Fibroblast of skin of back (primary cell): ENCODE measurements at places on chromosomes 7 and 10.

DNA sequence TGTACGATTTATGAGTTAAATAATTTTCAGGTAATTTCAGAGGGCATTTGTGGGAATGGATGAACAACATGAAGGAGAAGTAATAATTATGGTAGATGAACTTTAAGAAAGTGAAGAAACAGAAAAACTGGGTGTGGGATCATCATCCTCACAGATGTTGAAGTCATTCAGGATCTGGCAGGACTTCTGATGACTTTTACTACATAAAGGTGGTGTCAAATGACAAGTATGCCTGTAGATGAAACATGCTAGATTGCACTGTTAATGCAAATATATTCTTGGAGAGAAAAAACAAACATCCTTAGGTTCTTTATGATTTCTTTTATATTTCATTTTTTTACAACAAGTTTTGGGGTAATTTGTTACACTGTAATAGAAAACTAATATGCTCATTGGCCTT lies 230.2 kb downstream of the PCLO start:
- no peak for DNase-seq

- no peak for DNase-seq
These were observed 202.5 kb downstream of the REEP3 start for GRCh38 chr10:63723741-63724140.

- peak; percentile 29 for DNase-seq
These were observed 20.5 kb upstream of the DNAJB12 start for GRCh38 chr10:72375173-72375572.

GRCh38 chr7:141306081-141306480 lies 232.2 kb downstream of the TMEM178B start:
- DNase-seq = no peak

- no peak for DNase-seq
These were observed 83.7 kb downstream of the MBL2 start for GRCh38 chr10:52688899-52689298.

GRCh38 chr10:23543691-23544380 lies 105.0 kb downstream of the OTUD1 start:
- DNase-seq = no peak

- no peak for DNase-seq
These were observed 38.9 kb downstream of the SH3PXD2A start for GRCh38 chr10:103816431-103816830.

GRCh38 chr7:81410471-81411117 lies 359.3 kb downstream of the HGF start:
- DNase-seq = no peak

DNA sequence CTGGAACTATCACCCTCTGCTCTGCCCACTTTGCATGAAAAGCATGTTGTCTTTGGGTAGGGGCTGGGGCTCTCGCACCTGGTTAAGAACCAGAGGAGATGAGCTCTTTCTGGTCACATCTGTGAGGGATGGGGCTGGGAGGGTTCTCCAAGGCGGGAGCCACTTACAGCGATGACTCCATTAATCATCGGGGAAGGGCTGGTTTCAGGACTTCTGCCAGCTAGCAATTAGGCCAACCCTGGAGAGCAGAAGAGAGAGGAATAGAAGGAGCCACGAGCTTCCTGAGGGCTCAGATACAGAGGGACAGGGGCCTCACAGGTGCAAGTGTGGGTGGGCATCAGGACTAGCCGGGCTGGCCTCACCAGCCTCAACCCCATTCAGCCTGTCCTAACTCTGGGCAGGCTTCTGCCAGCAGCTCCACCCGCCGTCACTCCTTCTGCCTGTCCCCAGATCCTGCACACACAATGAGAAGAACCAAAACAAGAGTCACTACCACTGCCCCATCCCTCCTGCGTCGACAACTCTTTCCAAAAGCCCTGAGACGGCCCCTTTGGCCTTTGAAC lies 8.4 kb downstream of the AQP1 start:
- peak; percentile 75 for DNase-seq

DNA sequence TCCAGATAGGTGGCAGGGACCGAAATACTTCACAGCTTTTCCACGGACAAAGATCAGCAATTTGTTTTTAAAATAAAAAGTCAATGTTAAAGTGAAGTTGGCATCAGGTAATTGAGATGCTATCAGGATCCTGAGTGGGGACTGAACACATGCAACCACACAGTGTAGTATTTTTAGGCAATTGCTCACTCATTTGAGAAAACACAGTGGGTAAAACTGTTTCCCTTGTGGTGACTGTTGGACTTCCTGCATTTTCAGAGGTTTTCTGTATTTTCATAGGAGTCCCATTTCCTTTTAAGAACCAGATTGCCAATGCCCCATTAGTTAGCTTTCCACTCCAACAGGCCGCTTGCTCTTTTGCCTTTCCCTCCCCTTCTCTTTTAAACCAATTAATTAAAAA lies 159.5 kb upstream of the ZNF32 start:
- peak; percentile 74 for DNase-seq

- no peak for DNase-seq
These were observed 90.6 kb downstream of the PIP4K2A start for GRCh38 chr10:22623633-22624253.

GRCh38 chr10:773562-774161 lies 84.2 kb upstream of the DIP2C start:
- DNase-seq = no peak

DNA sequence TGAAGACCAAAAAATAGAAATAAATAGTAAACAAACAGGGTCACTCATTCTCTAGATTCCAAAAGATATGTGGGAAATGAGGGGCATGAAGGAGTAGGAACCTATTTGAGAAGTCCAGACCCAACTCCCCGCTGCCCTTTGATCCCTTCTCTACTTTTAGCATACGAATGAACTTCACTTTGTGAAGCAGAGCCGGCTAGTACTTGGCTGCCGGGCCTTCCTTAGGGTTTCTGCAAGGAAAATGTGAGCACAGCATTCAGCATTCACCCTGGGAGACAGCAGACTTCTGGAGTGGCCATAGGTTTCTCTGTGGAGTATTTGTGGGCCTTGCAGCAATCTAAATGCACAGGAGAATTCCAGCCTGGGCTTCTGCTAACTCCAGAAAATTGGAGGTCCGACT lies 76.3 kb upstream of the PRKAR2B start:
- DNase-seq = no peak

DNA sequence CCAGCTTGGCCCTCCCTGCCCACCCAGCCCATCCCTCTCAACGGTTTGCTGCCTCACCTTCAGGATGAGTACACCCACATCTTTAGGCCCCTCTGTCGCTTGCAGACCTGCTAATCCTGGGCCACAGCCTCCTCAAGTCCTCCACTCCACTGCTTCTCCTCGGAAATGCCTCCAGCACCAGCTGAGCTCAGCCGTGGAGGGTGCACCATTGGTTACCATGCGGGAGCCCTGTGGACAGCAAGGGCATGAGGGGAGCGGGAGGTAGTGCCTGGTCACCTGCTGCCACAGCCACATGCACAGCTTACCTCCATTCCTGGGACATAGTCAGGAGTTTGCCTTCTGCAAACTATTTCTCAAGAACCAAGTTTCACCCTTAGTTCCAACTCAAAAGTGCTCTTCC lies 286.3 kb upstream of the ZMIZ1 start:
- no peak for DNase-seq

DNA sequence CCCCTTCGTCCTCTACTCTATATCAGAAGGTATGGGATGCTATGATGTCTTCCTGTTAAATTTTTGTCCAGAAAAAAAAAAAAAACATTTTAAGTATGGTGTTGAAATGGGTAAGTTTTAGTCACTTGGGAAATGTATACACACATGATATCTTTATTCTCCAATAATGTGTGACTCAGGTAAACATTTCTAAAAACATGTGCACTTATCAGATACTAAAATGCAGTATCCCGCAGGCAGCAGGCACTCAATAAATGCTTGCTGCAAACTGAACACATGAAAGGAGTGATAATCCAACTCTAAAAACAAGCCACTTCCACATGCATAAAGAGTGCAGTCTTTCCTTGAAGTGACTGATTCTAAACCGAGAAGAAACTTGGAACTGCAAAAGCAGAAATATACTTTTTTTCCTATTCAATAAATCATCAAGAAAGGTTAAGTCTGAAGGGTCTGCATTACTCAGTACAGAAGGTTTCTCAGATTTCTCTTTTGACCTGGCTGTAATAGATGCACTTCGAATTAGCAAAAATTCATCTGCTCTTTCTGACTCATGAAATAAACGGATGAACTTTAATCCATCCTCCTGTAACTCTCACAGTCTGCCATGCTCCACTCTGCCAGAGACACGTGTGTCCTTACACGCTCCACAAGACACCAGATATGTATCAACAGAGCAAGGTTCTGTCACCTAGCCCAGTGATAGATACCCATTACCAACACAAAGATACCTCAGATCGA lies 84.0 kb downstream of the HIPK2 start:
- no peak for DNase-seq

DNA sequence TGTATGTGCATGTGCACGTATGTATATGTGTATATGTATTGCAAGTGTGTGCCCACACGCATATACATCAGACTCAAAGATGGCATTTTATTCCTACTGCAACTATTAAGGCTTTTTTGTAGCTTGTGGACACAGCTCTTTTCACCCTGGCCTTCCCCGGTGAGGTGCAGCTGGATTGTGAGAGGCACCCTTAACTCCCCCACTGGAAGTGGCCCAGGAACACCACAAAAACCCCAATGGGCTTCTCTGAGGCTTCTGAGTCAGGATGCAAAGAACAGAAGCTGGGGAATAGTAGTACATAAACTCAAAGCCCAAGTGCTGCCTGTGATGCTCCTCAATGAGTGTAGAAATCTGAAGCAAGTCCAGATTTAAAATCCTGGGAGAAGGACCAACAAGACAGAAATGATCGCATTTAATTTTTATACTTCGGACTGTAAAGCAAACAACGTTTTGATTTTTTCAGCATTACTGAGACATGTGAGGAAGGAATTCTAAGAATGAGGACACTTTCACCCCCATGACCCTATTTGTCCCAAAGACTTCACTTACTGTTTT lies 369.2 kb upstream of the MGMT start:
- no peak for DNase-seq

DNA sequence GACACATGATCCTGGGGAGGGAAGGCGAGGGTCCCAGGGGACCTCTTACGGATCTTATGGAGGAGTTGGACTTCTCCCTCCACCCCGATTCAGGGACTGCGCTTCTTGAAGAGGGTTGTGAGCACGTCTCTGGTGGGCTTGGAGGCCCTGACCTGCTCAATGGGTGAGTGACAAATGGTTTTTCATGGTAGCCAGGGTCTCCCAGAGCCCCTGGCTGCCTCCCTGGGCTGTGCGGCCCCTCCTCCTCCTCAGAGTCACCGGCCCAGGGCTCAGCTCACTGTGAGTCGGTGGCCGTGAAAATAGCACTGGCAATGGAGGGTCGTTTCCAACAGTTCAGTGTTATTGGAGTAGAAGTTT lies 26.6 kb downstream of the INPP5A start:
- no peak for DNase-seq
